ENCODE measurements at places on chromosomes 16 and 17. TPM values are rescaled to one million over a fixed set of nuclear protein-coding genes. Genes with fewer than 3 reads are reported as not detected.

DNA sequence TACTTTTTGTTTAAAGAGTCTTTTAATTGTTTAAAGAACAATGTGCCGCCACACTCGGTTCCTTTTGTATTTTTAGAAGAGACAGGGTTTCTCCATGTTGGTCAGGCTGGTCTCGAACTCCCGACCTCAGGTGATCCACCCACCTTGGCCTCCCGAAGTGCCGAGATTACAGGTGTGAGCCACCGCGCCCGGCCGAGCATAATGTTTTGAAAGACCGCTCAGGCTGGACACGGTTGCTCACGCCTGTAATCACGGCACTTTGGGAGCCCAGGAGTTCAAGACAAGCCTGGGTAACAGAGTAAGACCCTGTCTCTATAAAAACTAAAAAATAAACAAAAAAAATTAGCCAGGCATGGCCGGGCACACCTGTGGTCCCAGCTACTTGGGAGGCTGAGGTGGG, 59.8 kb downstream of the RNF213 start:
- no peak for DNase-seq

DNA sequence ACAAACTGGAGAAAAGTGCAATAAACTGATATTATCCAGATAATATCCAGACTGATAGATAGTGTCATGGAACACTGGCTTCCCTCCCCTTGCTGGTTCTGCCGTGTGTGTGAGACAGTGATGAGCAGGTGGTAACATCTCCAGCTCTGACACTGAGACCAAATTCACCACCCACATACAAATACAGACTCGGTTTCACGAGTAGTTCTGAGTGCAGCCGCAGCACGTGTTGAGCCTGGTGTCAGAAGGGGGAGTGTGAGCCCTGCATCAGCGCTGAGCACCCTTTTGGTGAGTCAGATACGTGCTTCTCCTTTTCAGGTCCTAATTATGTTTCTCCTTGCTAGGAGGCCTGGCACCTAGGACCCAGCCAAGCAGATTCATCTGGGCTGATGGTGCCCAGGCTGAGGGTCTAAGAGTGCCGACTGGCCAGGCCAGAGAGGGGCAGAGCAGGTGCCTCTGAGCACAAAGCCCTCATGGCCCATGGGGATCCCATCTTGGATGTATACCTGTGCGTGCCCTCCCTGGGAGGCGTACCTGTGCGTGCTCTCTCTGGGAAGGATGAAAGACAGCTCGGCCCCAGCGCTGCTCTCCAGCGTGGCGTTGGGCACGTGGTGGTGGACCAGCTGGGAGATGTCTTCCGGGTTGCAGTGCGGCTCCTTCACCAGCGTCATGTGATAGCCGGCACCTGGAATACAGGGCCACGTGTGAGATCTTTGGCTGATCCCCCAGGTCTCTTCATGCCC, 27.3 kb upstream of the RNPS1 start:
- DNase-seq: no peak

DNA sequence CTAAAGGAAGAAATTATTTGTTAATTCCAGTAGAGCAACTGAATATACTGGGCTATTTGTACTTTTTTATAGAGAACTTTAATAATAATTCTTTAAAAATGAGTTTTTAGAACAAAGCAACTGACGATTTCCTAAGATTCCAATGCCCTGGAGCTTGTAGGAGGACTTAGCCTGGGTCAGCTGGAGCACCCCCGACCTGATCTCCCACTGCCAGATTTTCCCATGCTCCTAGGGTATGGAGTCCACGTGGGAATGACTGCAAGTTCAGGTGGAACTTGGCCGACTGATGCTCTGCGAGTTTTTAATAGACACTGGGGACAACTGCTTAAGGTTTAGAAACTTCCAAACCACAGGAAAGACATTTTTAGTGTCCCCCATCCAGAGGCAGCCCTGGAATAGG, 25.5 kb upstream of the CACNG5 start:
- no peak for DNase-seq

- DNase-seq: no peak
Observed at GRCh38 chr16:65118871-65119270, 3.0 kb downstream of the CDH11 start.

DNA sequence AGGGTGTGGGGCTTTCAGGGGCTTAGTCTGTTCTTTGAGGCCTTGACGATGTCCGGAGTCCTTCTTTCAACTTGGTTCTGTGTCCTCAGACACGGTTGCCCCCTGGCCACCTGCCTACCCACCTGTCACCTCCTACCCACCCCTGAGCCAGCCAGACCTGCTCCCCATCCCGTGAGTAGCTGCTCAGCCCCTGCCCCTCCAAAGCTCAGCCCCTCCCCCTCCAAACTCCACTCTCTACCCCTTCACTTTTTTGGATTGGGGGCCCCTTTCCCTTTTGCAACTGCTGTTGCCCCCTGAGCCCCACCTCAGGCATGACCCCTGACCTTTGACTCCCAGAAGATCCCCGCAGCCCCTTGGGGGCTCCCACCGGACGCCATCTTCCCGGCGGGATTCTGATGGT, 1.2 kb downstream of the LAT start:
- no peak for DNase-seq

GRCh38 chr16:81885976-81886586, 107.0 kb downstream of the PLCG2 start:
- DNase-seq: no peak

The CLEC19A gene
- total RNA-seq: not detected

- no peak for DNase-seq
Observed at GRCh38 chr16:70601576-70602575, 44.5 kb upstream of the IL34 start.

- DNase-seq: no peak
Observed at GRCh38 chr17:80820331-80820730, 171.3 kb upstream of the CHMP6 start.

- no peak for DNase-seq
Observed at GRCh38 chr16:71687861-71688260, 36.6 kb downstream of the PHLPP2 start.

DNA sequence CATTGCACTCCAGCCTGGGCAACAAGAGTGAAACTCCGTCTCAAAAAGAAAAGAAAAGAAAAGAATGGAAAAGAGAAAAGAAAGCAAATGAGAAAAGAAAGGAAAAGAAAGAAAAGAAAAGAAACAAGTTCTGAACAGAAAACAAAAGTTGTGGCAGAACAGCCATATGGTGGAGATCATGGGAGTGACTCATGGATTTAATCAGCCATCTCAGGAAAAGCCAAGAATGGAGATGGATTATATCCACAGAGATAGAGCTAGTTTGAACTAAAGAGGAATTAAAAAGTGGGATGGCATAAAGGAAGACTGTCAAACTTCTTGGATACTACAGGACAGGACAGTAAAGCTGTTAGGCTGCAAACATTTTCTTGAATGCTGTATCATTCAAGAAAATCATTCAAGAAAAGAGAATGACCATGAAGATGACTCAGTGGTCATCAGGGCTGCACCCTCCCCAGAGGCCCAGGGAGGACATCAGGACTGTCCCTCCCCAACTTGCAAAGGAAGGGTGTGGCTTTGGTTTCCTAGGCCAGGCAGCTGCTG, 120.6 kb downstream of the USP22 start:
- no peak for DNase-seq

- DNase-seq: no peak
Observed at GRCh38 chr16:2429771-2430663, 770 bp downstream of the CCNF start.

DNA sequence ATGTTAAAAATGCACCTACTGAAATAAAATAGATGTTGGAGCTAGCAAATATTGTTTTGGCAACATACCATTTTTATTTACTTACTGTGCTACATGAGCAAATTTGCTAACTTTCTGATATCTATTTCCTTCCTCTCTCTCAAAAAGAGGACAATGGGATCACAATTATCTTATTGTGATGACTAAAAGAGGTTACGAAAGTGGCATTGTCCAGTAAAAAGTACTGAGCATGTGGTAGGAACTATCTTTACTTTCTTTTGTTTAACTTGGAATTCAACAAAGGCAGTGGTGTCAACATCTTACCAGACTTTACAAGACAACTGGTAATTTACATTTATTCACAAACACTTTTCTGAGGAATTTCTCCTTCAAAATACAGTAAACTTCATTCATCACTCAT, 1542.6 kb upstream of the CDH8 start:
- DNase-seq: no peak

The RPA1 gene
- total RNA-seq: 15.4 TPM

GRCh38 chr16:57297856-57298255, 13.4 kb upstream of the PLLP start:
- no peak for DNase-seq

DNA sequence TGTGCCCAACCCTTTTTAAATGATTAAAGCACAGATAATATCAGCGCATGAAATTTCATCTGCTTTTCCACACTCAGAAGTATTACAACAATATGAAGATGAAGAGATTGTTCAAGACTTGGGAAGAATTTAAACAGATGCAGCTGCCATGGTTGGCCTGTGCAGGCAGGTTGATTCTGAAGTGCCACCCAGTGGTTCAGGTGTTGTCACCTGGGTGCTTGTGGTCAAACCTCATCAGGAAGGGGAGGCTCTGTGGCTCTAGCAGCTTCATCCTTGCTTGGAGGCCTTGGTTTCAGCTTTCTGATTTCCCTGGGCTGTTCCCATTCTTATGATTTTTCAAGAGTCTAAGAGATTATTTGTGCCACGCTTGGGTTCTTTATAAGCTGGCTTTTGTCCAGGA, 22.2 kb upstream of the CLEC18C start:
- DNase-seq: no peak

The ERN2 gene
- 3.2 TPM for total RNA-seq

The TP53TG3C gene
- not detected for total RNA-seq

The ATPAF2 gene
- total RNA-seq: 19.0 TPM

DNA sequence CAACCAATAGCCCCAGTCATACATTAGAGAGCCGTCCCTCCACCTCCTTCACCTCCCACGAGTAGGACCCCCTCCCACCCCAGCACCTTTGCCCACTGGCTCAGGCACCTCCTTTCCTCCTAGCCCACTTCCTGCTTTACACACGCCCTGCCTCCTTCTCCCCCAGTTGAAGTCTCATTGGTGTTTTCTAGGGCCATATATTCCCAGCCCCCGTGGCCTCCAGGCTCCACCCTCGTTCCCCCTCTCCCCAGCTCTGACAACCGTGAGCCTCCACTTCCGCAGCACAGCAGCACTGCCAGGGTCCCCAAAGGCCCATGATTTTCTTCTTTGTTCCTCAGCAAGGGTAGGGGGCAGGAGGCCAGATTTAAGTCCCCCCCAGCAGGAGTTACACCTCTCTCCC, 340.3 kb upstream of the TNRC6C start:
- no peak for DNase-seq

GRCh38 chr16:46673320-46674013, 15.5 kb downstream of the VPS35 start:
- no peak for DNase-seq

DNA sequence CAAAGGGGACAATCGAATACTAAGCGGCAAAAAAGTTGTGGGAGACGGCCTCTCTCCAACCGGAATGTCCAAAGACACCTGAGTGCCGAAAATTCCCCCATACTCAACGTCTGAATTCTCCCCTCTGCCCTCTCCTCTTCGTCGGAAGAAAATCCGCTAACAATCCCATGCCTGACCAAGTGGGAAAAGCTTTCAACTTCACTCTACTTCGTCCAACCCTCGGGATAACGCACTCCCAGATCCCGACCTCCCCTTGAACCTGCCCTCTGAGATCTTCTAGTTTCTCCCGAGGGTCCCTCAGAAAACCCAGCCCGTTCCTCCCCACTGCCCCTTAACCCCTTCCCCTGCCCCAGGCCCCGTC, 961 bp downstream of the AMFR start:
- no peak for DNase-seq

DNA sequence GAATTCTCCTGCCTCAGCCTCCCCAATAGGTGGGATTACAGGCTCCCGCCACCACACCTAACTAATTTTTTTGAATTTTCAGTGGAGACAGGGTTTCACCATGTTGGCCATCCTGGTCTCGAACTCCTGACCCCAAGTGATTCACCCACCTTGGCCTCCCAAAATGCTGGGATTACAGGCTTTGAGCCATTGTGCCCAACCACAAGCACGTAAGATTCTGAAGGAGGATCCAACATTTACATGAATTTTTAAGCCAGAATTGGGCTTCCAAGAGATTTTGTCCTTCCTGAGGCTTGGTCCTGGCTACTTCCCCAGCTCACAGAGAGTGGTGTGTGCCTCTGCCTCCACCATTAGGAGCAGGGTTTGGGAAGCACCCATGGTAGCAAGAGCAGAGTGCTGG, 11.1 kb downstream of the G6PC3 start:
- DNase-seq: no peak

DNA sequence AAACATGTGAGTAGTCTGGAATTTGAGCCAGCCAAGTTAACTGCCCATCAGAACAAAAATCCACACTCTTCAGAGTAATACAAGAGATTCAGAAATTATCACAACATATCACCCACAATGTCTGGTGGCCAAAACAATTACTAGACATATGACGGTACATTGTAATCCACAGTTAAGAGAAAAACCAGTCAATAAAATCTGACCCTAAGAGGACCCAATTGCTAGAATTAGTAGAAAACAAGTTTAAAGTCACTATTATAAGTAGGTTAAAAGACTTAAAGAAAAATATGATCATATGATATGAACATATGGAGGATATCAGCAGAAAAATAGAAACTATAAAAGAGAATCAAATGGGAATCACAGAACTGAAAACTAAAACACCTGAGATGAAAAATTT, 15.8 kb downstream of the CMTR2 start:
- no peak for DNase-seq

GRCh38 chr16:49354991-49355390, 18.6 kb upstream of the C16orf78 start:
- DNase-seq: no peak

The CRYBA1 gene
- total RNA-seq: not detected

The KRTAP4-3 gene
- total RNA-seq: not detected

- no peak for DNase-seq
Observed at GRCh38 chr16:85498607-85499006, 114.5 kb upstream of the GSE1 start.

GRCh38 chr16:20791923-20792612, 14.2 kb downstream of the ERI2 start:
- no peak for DNase-seq

- no peak for DNase-seq
Observed at GRCh38 chr17:61395409-61395982, 4.1 kb upstream of the TBX2 start.

DNA sequence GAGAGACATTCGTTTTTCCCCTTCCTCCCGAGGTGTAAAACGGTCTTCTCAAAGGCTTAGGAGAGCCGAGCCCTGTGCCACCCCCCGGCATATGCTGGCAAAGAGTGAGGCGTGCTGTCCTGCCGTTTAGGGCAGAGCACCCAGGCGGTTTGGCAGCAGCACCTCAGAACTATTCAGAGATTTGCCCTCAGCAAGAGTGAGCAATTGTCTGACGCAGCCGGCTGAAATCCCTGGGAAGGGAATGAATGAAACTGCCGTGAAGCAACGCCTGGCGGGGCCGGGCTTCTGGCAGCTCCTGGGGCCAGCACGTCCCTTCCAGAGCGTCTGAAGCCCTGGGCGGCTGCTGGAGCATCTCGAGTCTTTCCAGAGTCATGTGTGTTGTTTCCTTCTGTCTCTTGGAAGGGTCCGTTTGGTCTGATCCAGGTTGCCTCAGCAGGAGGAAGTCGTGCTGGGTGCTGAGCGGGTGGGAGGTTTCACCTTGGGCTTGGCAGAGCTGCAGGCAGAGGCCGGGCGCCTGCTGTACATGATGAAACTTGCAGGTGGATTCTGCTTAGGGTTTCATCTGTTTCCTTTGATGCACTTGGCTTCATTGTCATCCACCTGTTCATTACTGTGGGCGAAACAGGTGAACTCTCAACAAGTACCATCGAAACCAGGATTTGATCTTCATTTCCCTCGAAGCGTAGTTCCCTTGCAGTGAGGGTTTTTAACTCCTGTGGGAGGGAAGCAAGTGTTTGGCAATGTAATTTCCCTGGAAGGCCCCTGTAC, 35.4 kb downstream of the TBCD start:
- DNase-seq: no peak

The AANAT gene
- not detected for total RNA-seq
